ENCODE measurements at places on chromosomes 1 and 21. TPM values are rescaled to one million over a fixed set of nuclear protein-coding genes. Genes with fewer than 3 reads are reported as not detected.
A peak's percentile ranks its signal among the peaks of the same experiment; 100 is the strongest.

DNA sequence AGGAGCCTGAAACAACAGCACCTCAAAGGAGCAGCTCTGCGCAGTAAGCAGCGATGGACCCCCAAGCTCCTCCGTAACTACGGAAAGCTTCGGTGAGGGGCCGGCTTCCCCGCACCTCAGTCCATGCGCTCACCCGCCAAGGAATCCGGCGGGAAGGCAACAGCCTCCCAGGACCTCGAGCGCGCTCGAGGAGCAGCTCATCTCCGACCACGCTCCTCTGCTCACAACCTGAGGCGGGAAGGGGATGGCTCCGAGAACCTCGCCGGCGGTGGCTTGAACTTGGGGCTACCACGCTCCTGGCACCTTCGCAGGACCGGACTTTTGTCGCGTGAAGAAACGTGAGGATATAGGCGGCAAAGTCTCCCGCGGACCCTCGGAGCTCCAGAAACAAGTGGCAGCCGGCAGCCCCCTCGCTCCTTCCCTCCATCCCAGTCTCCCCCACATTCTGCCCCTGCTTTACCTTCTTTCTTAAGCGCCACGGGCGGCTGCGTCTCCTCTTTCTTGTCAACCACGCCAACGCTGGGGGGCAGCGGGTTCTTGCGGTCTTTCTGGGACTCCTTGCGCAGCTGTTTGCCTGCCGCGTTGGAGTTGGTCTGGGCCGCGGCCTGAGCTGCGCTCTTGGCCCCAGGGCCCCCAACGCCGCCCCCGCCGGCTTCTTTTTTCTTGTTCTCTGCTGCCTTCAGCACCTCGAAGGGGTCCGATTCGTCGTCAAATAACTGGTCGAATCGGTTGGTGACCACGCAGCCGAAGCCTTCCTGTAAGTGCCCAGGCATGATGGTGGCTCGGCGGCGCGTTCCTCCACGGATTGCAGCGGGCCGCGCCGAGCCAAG lies 459 bp downstream of the SERBP1 start:
- no peak for DNase-seq

DNA sequence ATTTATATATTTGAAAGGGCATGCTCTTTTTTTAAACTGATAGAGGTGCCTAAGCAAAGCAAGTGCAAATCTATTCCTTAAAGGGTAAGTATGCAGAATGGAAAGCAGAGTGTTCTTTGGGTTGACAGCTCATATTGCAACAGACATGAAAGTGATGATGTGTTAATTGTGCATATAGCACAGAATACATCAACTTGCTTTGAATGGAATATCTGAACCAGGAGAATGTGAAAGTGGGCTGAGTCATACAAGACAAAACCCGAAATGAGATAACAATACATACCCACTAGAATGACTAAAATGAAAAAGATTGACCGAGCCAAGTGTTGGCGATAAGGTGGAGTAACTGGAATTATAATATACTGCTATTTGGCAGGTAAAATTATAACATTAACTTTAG lies 4.3 kb downstream of the CR1 start:
- DNase-seq, result no peak

DNA sequence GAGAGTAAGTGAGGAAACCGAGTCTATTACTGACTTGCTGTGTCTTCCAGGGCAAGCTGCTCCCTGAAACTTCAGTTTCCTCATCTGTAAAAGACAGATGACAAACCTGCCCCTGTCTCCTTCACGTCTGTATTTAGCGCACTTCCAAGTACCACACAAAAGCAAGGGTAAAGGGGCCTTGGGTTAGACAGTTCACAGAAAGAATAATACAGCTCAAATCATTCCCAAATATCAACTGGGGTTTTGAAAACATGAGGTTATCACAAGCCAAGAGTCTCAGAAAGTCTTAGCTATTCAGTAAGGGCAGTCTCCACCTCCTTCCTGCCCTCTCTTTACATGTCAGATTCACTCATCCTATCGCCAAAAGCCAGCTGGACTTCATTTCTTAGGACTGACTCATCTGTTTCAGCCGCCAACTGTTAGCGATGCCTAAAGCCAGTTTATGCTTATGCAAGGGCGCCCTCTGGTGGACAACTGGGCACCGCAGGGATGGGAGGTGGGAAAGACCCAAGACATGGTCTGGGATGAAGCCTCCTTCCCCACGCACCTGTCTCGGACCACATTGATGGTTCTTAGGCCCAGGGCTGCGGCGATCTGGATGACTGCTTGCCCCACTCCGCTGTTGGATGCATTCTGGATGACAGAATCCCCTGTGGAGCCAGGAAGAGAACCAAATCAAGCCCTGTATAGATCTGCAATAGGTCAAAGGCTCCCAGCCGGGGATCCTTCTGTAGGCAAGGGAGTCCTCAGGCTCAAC lies 21.1 kb upstream of the SRSF4 start:
- peak; percentile 81 for DNase-seq

DNA sequence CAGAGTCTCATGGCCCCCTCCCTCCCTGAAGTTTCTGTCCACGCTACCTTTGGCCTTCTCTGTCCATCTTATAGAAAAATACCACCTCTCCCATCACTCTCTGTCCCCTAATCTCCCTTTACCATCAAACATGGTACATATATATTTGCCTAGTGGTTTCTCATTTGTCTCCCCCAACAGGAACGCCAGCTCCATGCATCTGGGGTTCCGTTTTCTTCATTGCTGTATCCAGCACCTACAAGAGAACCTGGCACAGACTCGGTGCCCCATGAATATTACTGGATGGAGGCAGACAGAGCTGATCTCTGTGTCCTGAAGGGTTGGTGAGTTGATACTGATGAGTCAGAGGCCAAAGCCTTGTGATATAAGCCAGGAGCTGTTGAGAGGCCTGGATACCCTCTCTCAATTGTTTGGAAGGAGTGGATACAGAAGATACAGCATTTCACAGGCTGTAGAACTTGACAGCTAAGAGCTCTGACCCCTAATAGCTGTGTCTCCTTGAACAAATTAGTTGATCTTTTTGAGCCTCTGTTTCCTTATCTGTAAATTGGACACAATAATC lies 21.9 kb downstream of the HEYL start:
- no peak for DNase-seq

The SAMSN1 gene
- 10.0 TPM for total RNA-seq

The GIPC2 gene
- 0.54 TPM for total RNA-seq

GRCh38 chr1:41769068-41769467 lies 149.7 kb downstream of the HIVEP3 start:
- DNase-seq, result no peak

DNA sequence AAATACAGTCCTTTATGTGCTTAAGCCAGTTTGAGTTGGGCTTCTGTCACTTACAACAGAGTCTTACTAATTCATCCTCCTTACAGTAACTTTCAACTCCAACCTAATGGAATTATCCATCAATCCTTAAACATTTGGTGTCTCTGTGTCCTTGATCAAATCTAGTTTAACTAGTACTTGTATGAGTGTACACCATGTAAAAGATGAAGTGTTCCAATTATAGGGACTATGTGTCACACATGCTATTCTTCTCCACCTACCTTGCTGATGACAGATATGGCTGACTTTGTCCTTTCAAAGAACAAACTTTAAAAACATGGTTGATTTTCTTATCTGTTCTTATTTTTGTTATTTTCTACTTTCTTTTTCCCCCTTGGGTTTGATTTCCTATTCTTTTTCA lies 60.4 kb upstream of the NBPF3 start:
- DNase-seq, result no peak

The HHIPL2 gene
- under 0.01 TPM for total RNA-seq
